ENCODE measurements at places on chromosomes 5 and 9. TPM values are rescaled to one million over a fixed set of nuclear protein-coding genes. Genes with fewer than 3 reads are reported as not detected.

- H3K36me3 ChIP-seq = no peaks in the 10 kb centered on the region
- no peaks in the 10 kb centered on the region for H3K27me3 ChIP-seq
- H3K27ac ChIP-seq = no peak overlapping the region
- no peak for DNase-seq
Measured at GRCh38 chr5:124824637-124825158, 78.3 kb upstream of the ZNF608 start.

- no peaks in the 10 kb centered on the region for H3K27me3 ChIP-seq
- DNase-seq = no peak
- peaks cover 14% of the 10 kb centered on the region for H3K4me1 ChIP-seq
Measured at GRCh38 chr9:102519423-102519822, 475.7 kb upstream of the CYLC2 start.

CDKN2B gene
- total RNA-seq = 0.73 TPM

- peaks cover 13% of the 10 kb centered on the region for H3K4me1 ChIP-seq
- H3K27me3 ChIP-seq = no peaks in the 10 kb centered on the region
- no peak overlapping the region for H3K4me3 ChIP-seq
- peaks cover 34% of the 10 kb centered on the region for H3K36me3 ChIP-seq
- no peak for DNase-seq
Measured at GRCh38 chr5:134614450-134615085, 18.1 kb downstream of the SAR1B start.

- no peak overlapping the region for H3K27ac ChIP-seq
- H3K36me3 ChIP-seq = no peaks in the 10 kb centered on the region
- no peak for DNase-seq
- no peaks in the 10 kb centered on the region for H3K27me3 ChIP-seq
- H3K4me3 ChIP-seq = no peak overlapping the region
Measured at GRCh38 chr5:108003178-108003577, 332.4 kb upstream of the EFNA5 start.

NEUROG1 gene
- not detected for total RNA-seq

- DNase-seq = no peak
- no peaks in the 10 kb centered on the region for H3K4me1 ChIP-seq
- H3K27me3 ChIP-seq = 0 out of 2 replicates have a peak, but pooled peaks cover 4% of the 10 kb centered on the region
- no peak overlapping the region for H3K4me3 ChIP-seq
- no peak overlapping the region for H3K27ac ChIP-seq
Measured at GRCh38 chr9:101639311-101639710, 44.5 kb upstream of the PPP3R2 start.

- no peak overlapping the region for H3K4me3 ChIP-seq
- H3K27ac ChIP-seq = no peak overlapping the region
- no peak for DNase-seq
- no peaks in the 10 kb centered on the region for H3K27me3 ChIP-seq
- peaks cover 42% of the 10 kb centered on the region for H3K4me1 ChIP-seq
- H3K36me3 ChIP-seq = no peaks in the 10 kb centered on the region
Measured at GRCh38 chr5:37661951-37662350, 177.9 kb downstream of the GDNF start.

PKD2L2 gene
- total RNA-seq = 0.21 TPM

DNA sequence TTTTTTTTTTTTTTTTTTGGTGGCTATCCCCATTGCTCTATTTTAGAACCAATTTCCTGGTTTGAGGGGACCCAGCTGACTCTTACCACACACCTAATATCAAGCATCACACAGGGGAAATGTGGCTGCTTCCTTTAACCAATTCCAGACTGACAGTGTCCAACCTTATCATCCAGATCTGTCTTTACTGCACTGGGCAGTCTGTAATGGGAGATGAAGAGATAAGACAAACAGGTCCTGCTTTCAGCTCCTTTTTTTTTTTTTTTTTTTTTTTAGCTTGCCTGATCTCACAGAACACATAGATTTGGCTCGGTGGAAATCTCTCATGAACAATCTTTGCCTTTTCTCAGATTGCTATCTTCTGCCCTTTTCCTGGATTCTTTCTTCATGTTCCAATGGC lies 198.8 kb upstream of the TYRP1 start:
- H3K4me1 ChIP-seq = peaks cover 11% of the 10 kb centered on the region
- H3K4me3 ChIP-seq = no peak overlapping the region
- H3K27ac ChIP-seq = no peak overlapping the region
- DNase-seq = no peak

QRFP gene
- not detected for total RNA-seq

SNCB gene
- 13.4 TPM for total RNA-seq
